Left renal pelvis (tissue), 4 donors: ENCODE measurements at places on chromosomes 5 and 9. TPM values are rescaled to one million over a fixed set of nuclear protein-coding genes. Genes with fewer than 3 reads are reported as not detected.
A peak's percentile ranks its signal among the peaks of the same experiment; 100 is the strongest.

- no peak for DNase-seq
Measured at GRCh38 chr5:95668216-95668615, 14.6 kb downstream of the SPATA9 start.

- no peak for DNase-seq
Measured at GRCh38 chr9:15262581-15262980, 44.4 kb downstream of the TTC39B start.

GRCh38 chr9:14887149-14887548 is 23.1 kb downstream of the FREM1 start:
- no peak for DNase-seq

- DNase-seq, result no peak
Measured at GRCh38 chr9:83656032-83656680, 33.2 kb downstream of the IDNK start.

Gene PCDHGA8
- 0.42 TPM for polyA plus RNA-seq

- DNase-seq, result no peak
Measured at GRCh38 chr9:100160021-100160420, 61.0 kb downstream of the INVS start.

- DNase-seq, result no peak
Measured at GRCh38 chr5:110590187-110590586, 136.3 kb downstream of the TMEM232 start.

DNA sequence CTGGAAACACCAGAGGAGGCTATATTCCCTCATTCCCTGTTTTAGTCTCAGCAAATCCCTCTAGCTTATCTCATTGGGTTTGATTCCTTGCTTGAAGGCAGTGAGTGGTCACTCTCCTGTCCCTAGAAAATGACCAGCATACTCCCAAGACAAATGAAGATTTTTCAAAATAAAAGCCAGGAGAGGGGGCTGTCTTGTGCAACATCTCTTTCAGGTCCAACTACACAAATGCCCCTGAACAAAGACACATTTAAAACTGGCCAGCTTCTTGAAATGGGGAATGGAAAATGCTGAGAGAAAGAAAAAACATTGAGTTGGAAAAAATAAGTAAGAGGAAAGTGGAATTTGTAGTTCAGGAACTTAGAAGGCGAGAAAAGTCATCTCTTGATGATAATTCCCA is 49.3 kb upstream of the FAM169A start:
- no peak for DNase-seq

DNA sequence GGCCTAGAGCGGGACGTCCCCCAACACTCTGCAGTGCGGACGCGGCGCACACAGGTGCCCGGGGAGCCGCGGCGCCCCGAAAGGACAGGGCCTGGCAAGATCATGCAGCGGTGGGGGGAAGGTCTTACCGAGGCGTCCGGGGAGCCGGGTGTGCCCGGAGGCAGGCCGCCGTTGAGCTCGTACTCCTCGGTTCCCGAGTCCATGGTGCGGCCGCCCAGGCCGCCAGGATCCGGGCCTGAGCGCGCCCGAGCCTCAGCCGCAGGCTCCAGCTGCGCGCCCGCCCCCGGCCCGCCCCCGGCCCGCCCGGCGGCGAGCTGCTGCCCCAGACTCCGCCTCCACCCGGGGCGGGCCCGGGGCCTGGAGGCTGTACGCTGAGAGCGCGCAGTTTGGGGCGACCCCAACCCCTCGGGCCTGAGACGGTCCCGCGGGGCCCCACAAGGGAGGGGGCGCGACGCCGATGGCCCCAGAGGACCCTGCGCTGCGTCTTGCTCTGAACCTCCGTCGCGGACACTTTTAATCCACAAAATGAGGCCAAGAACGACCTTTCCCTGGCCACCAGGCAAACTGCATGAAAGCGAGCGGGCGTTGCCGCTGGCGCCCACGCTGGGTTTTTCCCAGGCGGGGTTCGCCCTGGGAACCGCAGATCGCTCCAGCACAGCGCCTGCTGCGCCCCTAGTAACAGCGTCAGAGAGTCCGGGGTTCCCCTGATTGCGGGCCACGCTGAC is at the start of gene NINJ1:
Gene NINJ1 (minus strand): TSS at position 237 of the 725 bp plus-strand sequence. CDS start 34 bp downstream, at position 203.
- peak; percentile 66 for DNase-seq

DNA sequence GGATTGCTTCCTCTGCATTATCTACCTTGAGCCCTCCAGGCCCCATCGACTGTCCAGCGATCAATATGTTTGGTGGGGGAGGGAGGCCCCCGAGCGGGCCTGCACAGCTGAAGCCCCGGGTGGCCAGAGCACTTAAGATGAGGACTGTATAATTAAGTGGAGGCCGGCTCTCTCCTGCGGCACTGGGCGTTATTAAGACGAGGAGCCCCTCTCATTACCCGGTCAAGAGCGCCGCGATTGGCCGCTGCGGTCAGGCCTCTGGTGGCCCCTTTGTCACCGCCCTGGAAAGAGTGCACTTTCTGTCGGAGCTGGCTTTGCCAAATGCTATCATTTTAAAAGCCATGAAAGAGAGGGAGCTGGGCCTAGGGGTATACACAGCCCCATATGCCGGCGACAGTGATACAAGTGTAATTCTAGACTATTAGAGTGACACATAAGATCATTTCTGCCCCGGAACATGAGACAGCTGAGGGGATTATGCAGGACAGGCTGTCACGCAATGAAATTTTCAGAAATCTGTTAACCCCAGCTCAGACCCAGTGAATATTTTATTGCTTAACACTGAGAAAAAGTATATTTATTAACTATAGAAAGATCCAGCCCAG is 106.3 kb upstream of the IRX1 start:
- no peak for DNase-seq

DNA sequence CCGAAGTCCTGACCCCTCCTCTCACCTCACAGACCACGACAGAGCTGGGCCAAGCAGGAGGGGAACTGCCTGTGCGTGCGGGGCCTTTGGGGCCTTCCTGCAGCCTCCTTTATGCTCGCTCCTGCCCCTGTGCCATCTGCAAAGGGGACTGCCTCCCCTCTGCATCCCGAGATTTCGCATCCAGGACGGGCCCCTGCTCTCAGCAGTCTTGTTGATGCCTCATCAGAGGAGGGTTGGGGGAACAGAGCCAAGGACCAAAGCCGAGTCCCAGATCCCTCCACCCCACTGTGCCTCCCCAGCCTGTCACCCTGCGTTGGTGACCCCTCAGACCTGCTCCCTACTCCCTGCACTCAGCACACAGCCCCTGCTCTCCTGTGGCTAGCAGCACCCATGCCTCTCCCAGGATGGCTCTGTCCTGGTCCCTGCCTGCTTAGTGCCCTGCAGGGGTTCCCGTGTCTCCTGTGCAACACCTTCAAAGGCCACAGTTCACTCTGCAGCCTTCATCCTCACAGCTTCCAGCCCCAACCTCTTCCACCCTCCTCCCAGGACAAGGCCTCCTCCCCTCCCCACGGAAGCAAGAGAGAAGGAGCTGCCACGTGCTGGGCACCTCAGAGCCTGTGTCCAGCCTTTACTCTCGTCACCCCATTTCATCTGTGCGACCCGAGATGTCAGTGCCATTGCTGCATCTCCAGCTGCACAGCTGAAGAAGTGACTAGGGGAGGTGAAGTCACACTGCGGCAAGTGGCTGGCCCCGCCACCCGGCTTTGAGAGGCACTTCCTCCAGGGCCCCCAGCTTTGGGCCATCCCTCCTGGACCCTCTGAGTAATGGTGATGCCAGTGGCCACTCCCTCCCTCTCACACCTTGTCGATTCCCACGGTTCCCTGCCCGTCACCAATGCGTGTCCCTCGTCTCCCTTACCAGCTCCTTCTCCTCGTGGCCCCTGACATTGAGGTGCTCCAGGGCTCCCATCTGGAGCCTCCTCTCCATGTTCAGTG is 62.6 kb upstream of the LRRTM2 start:
- DNase-seq, result no peak

- no peak for DNase-seq
Measured at GRCh38 chr9:137252555-137253506, 1.7 kb downstream of the STPG3 start.

Gene LCP2
- 3.1 TPM for polyA plus RNA-seq

- DNase-seq, result no peak
Measured at GRCh38 chr9:23669776-23670175, 156.3 kb downstream of the ELAVL2 start.

Gene SLC45A2
- 0.47 TPM for polyA plus RNA-seq

Gene SPINK4
- polyA plus RNA-seq, result not detected

DNA sequence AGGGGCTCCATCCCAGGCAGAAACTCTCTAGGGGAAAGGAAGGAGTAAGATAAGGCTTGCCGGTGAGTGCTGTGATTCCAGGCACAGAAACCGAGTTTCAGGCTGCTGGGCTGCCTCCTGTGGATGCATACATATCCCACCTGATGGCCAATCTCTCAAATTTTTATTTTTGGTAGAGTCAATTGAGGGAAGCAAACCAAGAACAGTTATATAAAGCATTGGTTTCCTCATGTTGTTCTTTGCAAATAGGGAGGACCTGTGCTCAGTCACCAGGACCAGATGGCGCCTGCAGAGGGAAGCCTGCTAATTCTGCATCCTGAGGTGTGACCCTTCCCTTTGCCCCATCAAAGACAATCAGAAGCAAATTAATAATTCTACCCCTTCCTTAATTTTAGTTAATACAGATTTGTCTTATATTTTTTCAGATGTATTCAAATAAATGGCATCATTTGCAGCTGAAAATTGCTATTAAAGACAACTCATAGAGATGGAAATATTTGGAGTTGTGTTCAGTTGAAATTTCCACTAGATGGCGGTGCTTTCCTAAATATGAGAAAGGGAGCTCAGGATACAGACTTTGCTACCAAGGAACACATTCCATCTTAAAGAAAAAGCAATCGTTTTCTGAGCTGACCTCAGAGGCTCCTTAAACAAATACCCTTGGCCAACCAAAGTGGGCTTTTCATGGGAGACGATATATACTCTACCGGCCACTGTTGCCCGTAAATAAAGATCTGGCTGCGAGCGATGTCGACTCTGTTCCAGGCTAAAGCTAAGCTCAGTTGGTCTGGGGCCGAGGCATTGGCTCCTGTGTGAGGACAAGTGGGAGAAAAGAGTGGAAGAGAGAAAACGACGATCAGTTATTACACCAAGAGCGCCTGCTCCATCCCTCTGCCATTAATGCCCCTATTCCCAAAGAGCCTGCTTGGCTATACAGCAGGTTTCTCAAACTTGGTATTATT is 225.7 kb upstream of the KLF9 start:
- peak; percentile 50 for DNase-seq

GRCh38 chr9:134163371-134164196 is 780 bp downstream of the RNU6ATAC start:
- DNase-seq, result no peak

DNA sequence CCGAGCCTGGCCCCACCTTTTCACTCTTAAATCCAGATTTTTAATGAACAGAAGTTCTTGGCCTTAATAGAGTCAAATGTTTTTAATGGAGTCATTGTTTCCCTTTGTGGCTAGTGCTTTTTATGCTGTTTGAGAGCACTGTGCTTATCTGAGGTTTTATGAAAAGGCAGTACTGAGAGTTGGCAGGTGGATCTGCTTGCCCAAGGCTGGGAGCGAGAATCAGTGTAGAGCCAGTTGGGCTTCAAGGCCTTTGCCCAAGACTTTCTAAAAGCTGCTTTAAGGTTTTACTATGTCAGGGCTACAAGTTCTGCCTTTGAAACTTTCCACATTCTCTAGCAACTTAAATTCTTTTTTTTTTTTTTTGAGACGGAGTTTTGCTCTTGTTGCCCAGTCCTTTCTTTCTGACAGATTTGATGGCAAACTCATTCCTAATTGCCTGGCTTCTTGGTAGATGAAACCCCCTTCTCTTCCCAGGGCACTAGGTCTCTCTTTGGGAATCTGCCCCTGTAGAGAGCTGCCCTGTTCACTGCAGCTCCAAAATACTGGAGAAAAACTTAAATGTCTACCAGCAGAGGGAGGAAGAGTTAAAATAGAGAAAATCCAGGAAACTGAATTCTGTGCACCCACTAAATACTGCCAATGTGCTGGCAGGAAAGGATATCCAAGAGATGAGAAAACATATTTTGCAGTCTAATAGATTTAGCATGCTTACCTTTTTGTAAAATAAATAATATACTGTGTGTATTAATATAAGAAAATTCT is 36.9 kb upstream of the CDK20 start:
- DNase-seq, result no peak

DNA sequence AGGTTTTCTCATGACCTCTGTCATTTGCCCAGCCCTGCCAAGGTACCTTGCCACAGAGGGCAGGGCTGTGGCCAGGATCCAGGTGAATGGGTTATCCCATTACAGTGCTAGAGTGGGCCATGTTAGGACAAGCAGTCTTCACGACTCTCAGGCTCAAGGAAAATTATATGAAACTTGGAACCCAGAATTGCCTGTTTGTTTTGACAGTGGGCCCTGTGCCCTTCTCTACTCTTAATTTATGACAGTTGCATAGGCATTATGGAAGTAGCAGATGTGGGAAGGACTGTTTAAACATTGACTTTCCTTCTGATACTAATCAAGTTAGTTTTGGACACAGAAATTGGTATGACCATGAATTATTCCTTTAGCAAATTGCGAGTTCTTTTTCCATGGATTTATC is 41.7 kb downstream of the ITGA2 start:
- no peak for DNase-seq

Gene GDNF
- 15.9 TPM for polyA plus RNA-seq

Gene CAVIN4
- polyA plus RNA-seq, result 3.3 TPM

GRCh38 chr9:125637241-125637640 is 69.8 kb downstream of the MAPKAP1 start:
- no peak for DNase-seq

- DNase-seq, result no peak
Measured at GRCh38 chr5:11177999-11178711, 417.1 kb upstream of the DAP start.

Gene PRUNE2
- polyA plus RNA-seq, result 5.3 TPM

DNA sequence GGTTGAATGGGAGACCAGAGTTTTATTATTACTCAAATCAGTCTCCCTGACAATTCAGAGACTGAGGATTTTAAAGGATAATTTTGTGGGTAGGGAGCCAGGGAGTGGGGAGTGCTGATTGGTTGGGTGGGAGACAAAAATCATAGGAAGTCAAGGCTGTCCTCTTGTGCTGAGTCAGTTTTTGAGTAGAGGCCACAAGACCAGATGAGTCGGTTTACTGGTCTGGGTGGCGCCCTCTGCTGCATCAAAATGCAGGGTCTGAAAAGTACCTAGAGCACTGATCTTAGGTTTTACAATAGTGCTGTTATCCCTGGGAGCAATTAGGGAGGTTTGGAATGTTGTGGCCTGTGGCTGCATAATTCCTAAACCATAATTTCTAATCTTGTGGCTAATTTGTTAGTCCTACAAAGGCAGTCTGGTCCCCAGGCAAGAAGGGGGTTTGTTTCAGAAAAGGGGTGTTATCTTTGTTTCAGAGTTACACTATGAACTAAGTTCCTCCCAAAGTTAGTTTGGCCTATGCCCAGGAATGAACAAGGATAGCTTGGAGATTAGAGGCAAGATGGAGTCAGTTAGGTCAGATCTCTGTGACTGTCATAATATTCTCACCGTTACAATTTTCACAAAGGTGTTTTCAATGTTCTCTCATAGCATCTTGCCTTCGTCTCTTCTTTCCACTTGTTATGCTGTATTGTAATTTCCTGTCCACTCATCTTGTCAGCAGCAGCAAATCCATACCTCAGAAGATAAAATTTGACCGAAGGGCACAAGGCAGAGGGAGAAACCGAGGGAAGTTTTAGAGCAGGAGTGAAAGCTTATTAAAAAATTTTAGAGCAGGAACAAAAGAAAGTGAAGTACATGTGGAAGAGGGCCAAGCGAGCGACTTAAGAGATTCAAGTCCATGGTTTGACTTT is 59.2 kb upstream of the CLINT1 start:
- no peak for DNase-seq
